ENCODE measurements at places on chromosomes 2 and 18.

DNA sequence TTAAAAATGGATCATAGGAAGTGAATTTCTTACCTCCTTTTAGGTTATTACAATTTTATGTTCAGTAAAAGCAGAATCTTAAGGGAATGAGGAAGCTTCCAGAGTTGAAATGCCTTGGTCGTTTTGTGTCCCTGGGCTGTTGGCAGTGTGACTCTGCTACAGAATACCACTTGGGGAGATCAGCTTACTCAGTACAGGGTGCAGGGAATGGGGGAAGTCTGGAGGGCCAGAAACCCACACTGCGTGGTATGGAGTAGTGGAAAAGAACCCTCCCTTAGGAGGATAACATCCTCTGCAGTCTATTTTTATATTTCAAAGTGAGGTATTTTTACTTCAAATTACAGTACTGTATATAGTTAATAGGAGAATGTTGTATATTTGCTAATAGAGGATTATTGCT is 51.1 kb downstream of the R3HDM1 start:
- DNase-seq: no peak

DNA sequence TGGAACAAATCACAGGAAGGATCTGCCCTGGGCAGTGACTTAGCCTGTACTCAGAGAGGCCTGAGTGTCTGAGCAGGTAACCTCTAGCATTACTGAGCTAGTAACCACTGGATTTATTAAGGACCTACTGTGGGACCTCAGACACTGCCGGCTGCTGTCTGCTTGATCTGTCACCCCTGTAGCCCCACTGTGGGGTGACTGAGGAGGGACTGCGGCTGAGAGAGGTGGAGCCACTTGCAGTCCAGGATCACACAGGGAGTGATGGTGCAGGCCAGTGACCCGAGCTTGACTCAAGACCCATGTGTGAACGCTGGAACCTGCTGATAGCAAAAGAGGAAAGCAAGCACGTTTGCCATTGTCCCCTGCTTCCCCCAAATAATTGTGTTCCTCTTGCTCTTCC is 15.6 kb downstream of the CHMP1B start:
- DNase-seq: no peak

GRCh38 chr2:13466076-13466475 is 749.3 kb downstream of the TRIB2 start:
- DNase-seq: no peak

DNA sequence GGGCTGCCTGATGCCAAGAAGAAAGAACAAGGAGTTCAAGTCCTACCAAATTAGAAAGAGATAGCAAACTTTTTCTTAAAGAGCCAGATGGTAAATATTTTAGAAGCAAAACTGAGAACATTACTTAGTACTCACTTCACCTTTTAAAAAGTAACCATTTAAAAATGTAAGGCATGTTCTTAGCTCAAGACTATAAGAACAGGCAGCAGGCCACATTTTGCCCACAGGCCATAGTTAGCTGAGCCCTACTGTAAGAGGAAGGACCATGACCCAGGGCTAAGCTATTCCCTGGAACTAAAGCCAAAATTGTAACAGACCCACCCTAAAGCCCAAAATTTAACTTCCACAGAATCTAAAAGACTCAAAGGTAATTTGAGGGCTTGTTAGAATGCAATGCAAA is 31.3 kb downstream of the USP40 start:
- no peak for DNase-seq

GRCh38 chr2:33645861-33646260 is 46.8 kb upstream of the FAM98A start:
- DNase-seq: no peak

GRCh38 chr2:74560591-74560990 is 6.1 kb downstream of the DOK1 start:
- no peak for DNase-seq

- DNase-seq: no peak
Measured at GRCh38 chr2:223477318-223477717, 124.8 kb downstream of the SCG2 start.

- no peak for DNase-seq
Measured at GRCh38 chr2:239736358-239737143, 288.6 kb downstream of the NDUFA10 start.

DNA sequence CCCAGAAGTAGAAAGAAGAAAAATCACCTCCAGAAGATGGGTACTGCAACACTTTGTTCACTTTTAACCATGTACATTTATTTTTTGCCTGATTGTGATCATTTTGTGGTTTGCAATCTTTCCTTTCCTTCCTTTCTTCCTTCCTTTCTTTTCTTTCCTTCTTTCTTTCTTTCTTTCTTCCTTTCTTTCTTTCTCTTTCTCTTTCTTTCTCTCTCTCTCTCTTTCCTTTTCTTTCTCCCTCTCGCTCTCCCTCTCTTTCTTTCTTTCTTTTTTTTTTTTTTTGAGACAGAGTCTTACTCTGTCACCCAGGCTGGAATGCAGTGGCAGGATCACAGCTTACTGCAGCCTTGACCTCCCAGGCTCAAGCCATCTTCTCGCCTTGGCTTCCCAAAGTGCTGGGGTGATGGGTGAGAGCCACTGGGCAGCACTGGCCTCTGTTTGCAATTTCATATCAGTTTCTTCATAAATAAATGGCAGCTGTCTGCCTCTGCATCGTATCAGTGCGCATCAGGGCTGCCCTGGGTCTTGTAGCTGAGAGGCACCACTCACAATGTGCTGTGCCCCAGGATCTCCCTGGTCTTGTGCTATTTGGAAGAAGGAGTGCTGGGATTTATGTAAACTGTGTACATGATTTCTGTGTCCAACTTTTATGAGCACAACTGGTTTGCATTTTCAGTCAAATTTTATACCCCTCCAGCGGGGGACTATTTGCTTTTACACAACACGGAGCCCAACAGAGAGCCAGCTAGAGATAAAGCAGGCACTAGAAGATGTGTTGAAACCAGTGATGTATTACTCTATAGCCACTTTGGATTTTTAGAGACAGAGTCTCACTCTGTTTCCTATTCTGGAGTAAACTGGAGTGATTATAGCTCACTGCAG is 6.9 kb upstream of the LIMS2 start:
- DNase-seq: no peak

DNA sequence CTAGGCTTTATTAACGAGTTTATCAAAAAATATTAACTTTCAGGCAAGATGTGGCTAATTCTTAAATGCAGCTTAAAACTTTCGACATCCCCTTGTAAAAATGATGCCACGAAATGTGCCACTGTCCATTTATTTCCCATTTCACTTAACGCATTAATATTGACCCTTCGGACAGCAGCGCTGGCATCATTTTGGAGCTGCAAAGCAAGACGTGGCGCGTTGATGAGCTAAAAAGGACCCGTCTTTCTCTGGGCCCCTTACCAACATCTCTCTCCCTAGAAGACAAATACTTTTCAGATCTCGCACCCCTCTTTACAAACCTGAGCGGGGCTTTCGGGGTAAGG is 367.9 kb downstream of the MTX2 start:
- DNase-seq: no peak

GRCh38 chr2:159595410-159596046 is 20.8 kb downstream of the BAZ2B start:
- no peak for DNase-seq

DNA sequence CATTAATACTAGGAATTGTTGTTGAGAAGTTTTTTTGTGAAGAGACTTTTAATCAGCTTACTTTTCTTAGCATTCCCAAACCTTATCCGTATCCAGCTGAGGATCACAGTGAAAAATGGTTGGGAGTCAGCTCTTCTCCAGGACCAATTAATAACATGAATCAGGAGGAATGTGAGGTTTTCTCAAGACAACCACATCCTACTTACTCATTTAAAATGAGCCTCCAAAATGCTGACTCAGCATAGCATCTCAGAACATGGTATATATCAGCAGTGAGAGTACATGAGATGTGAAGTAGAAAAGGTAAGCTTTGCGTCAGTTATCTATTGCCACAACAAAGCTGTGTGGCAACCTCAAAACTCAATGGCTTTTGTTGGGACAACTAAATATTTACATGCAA is 140.3 kb downstream of the NRP2 start:
- no peak for DNase-seq

- DNase-seq: no peak
Measured at GRCh38 chr2:145350011-145350410, 830.1 kb upstream of the ZEB2 start.

DNA sequence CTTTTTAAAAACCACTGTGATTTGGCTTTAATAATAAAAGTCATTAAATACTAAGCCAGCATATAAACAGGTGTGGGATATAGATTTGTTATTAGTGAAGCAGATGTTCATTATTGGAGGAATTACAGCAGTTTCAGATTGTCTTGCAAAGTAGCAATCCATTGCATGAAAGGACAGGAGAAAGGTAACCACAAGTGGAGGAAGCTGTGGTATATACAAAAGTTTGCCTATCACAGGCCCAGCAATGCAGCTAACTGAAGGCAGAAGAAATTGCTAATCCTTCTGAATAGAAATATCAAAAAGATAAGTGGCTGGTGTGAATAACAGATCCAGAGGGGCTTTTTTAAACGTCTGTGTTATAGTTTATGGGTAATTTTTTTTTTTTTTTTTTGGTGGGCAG is 199.4 kb downstream of the ZNF385B start:
- DNase-seq: no peak

DNA sequence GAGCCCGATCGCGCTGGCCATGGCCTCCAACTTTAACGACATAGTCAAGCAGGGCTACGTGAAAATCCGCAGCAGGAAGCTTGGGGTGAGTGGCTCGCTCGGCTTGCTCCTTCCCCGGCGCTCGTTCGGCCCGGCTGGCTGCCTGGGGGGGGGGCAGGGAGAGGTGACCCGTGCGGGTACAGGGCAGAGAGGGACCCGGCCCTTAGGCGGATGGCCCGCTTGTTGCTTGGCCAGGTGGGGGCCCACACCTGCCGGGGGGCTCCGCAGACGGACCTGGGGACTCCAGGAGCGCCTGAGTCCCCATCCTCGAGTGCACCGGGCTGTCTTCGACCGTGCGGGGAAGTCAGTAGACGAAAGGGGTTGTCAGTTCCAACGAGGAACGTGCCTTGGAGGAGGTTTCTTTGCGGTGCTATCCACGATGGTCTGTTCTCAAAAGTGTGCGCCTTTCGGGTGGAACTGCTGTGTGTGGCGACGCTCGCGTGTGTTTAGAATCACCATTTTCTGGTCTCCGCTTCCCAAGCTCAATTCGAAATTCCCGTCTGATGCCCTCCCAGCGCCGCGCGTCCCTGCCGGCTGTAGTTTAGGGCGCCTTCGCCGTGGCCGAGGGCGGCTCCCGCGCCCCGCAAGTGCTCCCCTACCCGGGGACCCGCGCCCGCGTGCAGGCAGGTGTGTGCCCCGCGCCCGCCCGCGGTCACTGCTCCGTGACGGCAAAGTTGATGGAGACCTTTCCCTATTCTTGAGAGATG is 711 bp downstream of the DOK6 start:
- DNase-seq: no peak

- DNase-seq: no peak
Measured at GRCh38 chr18:44541159-44541558, 139.5 kb upstream of the SETBP1 start.

DNA sequence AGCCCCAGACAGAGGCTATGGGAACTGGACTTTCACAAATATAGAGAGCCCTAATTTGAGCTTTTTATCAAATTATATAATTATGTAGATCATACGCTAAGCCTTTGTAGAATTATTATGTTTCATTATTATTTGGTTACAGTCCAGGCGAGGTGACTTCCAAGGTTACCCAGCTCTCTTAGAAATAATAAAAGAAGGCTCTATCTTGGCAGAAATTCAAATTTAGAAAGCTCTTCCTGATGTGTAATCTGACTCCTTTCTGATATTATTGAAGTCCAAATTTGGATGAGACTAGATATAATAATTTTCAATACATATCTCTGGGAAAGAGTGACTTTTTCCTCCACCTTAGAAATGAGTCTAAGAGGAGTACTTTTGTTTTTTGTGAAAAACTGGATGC is 4.8 kb upstream of the SLC38A11 start:
- DNase-seq: no peak

GRCh38 chr18:36850527-36851201 is 21.7 kb downstream of the KIAA1328 start:
- no peak for DNase-seq

DNA sequence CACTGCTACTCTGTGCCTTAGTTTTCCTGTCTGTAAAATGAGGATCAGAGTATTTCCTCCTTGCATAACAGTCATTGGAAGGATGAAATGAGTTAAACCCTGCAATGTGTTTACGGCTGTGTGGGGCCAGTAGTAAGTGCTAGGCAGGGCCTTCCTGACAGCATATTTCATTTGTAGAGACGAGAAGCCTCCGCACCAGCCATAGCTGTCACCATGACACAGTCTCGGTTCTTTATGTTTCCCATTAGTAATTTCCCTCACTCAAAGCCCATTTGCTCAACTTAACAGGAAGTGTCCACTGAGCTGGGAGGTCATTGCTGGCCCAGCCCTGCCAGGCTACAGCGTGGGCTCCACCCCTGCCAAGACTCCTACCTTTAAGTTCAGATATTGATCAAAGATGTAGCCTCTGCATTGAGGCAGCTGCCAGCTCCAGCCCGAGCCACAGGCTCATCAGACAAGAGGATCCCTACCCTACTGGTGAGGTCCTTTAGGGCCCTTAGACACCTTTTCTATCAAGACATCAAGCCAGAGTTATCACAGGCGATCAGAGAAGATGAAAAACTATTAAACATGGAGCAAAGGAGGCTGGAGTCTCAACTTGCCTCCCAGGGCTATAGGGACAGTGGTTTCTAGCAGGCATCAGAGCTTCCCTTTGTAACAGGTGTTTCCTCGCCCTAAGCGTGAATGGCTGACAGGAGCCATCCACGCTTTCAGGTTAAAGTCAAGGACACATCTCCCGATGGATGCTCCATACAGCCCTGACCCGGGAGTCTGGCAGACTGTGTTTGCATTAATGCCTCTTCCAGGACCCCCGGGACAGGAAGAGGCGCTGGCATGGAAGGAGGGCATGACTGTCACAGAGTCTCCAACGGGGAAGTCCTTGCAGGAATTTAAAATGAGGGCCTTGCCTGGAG is 251.7 kb downstream of the NDUFA10 start:
- no peak for DNase-seq

DNA sequence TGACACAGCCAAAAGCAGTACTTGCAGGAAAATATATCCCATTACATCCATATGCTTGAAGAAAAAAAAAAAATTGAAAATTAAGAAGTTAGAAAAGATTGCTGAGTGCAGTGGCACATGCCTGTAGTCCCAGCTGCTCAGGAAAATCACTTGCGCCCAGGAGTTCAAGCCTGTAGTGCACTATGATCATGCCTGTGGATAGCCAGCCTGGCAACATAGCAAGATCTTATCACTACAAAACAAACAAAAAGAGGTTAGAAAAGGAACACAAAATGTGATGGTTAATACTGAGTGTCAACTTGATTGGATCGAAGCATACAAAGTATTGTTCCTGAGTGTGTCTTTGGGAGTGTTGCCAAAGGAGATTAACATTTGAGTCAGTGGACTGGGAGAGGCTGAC is 361.9 kb downstream of the NYAP2 start:
- no peak for DNase-seq

All from tibial nerve (tissue), 4 donors.